ENCODE measurements at places on chromosomes 11 and 22.

DNA sequence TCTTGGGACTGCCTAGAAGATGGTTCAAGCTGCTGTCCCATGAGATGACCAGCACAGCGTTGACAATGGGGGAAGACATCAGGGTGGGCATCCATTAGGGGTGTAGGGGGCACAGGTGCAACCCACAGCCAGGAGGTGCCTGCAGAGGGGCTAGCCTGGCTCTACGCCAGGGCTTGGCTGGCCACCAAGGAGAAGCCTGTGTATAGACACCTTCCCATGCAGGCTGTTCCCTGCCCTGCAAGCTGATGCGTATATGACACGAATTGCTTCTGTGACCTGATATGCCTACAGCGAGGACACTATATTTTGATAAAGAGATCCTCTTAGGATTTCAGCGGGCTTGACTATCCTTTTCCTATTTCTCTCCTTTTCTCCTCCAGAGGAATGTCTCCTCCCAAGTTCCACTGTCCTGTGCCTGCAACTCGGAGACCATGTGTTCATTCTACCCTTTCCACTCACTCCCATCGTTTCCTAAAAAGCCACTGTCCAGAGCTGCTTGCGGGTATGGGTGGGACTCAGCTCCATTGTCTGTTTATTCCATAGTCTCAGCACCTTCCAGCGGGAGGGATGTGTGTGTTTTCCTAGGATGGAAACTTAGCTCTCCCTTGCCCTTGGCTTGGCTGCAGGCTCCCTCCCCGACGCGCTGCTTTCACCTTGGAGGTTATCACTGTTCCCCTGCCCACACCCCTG is 56.1 kb downstream of the ST14 start:
- DNase-seq = no peak

DNA sequence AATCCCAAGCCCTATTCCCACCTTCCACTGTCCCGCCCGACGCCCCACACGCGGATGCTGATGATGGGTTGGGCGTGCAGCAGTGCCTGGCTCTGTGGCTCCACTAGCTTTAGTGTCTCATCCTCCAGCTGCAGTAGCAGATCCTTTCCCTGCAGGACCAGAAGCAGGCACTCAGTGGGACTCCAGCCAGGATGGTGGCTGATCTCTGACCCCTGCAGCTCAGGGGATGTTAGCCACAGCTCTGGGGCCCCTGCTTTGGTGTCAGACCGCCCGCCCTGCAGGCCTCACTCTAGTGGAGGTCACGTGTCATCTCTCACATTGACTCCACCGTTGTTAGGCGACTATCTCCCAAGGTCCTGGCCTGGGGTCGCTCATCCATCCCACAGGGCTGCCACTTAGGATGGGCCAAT is 11.8 kb downstream of the SMPD1 start:
- DNase-seq = no peak

- no peak for DNase-seq
Measured at GRCh38 chr11:1732418-1733008, 17.9 kb downstream of the IFITM10 start.

- no peak for DNase-seq
Measured at GRCh38 chr11:134345237-134345550, 13.4 kb downstream of the GLB1L2 start.

DNA sequence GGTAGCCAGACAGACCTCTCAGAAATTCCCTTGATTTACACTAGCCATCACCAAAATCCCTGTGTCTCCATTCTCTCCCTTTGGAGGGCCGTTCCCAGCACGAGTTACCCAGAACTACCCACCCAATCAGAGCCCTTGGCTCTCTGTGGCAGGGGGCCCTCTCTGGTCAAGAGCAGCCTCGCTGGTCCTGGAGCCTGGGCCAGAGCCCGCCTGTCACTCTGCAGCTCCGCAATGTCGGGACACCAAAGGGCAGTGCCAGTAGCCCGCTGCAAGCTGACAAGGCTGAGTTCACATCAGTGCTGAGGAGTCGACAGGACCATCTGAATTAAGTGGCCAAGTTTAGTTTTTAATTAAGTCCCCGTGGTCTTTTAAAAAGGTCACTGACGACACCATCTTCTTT is 241.6 kb downstream of the ST3GAL4 start:
- DNase-seq = no peak

GRCh38 chr22:48596111-48596850 is 1231.4 kb downstream of the BRD1 start:
- no peak for DNase-seq

- DNase-seq = no peak
Measured at GRCh38 chr11:122344215-122344614, 228.2 kb upstream of the BLID start.

- no peak for DNase-seq
Measured at GRCh38 chr22:48244388-48245195, 1482.1 kb downstream of the TBC1D22A start.

Measured in stimulated activated CD8-positive, alpha-beta memory T cell treated with anti-CD3 and anti-CD28 coated beads, Interleukin-15, amount 100 ng/mL, for 1 hour (primary cell).